NCI-H69 (cell line): ENCODE measurements at places on chromosomes 11 and 22.

DNA sequence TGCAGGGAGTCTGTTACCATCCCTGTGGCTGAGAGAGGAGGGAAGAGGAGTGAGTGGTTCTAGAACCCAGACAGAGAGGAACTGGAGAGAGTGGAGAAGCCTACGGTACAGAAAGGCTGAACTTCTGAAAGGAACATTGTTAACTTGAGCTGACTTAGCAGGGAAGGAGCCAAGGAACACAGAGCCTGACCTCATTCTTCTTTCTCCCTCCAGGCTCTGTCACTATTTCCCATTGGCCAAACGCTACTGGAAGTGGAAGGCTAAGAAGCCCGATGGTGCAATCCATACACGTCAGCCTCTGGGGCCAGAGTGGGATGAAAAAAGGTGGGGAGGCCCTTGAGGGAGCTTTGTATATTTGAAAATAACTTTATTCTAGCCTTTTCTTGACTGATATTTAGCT, 16.5 kb upstream of the WT1 start:
- no peak for DNase-seq

- no peak for DNase-seq
These were observed 31.7 kb downstream of the PARVB start for GRCh38 chr22:44055805-44056204.

DNA sequence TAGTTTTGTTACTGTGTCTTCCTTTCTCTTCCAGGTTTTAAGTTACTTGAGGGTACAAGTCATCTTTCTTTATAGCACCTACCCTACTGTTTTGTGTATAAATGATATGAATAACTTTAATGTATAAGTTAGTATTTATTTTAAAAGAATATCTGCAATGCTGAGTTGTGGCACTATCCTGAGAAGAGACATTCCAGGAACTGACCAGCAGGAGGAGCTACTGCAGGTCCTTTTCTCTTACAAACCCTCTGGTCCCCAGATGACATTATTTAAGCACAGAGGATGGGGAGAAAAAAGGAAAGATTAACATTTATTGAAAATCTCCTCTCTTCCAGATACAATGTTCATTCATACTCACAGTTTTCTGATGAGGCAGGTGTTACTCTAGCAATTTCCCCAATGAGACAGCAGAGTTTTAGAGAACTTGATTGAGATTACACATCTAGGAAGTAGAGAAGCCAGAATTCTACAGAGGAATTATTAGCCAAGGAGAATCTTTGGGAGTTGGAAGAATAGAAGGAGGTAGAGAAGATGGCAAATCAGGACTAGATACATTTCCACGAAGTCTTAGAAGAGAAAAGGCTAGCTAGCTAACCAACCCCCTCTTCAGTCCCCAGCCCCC, 541.2 kb upstream of the API5 start:
- peak; percentile 53 for DNase-seq

GRCh38 chr11:111937461-111937769, 272 bp downstream of the DIXDC1 start:
- no peak for DNase-seq

GRCh38 chr11:1759851-1760220, 3.9 kb downstream of the CTSD start:
- DNase-seq: no peak

GRCh38 chr11:81888391-81888790, 845.3 kb downstream of the FAM181B start:
- peak; percentile 27 for DNase-seq

DNA sequence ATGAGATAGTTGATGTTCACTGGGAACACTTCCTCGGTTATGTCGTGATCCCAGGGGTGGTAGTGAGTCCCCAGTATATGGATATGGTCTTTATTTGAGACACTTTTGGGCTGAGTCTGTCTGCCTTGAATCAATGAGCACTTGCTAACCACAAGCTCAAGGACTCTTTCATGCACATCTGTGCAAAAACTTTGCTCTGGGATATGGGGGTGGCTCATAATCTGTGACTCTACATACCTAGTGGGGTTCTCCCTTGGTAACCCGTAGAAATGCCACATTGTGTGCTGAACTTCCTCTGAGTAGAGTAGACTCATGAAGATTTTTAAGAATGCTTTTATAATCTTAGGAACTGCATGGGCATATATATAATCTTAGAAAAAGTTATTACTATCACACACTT, 69.3 kb downstream of the SWAP70 start:
- no peak for DNase-seq

DNA sequence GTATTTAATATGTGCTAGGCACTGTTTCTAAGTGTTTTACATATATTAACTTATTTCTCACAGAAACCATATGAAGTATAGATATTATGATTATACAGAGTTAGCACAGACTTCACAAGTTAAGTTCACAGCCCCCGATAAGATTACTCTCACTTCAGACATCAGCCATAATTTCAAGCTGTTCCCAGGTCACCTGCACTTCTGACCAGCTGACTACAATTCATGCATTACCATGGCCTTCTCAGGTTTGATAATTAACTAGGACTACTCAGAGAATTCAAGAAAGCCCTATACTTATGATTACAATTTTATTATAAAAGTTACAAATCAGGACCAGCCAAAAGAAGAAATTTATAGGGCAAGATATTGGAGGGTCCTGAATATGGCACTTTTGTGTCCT, 68.2 kb upstream of the RRM1 start:
- no peak for DNase-seq

GRCh38 chr22:37331034-37331428, 48.7 kb downstream of the CYTH4 start:
- peak; percentile 67 for DNase-seq

DNA sequence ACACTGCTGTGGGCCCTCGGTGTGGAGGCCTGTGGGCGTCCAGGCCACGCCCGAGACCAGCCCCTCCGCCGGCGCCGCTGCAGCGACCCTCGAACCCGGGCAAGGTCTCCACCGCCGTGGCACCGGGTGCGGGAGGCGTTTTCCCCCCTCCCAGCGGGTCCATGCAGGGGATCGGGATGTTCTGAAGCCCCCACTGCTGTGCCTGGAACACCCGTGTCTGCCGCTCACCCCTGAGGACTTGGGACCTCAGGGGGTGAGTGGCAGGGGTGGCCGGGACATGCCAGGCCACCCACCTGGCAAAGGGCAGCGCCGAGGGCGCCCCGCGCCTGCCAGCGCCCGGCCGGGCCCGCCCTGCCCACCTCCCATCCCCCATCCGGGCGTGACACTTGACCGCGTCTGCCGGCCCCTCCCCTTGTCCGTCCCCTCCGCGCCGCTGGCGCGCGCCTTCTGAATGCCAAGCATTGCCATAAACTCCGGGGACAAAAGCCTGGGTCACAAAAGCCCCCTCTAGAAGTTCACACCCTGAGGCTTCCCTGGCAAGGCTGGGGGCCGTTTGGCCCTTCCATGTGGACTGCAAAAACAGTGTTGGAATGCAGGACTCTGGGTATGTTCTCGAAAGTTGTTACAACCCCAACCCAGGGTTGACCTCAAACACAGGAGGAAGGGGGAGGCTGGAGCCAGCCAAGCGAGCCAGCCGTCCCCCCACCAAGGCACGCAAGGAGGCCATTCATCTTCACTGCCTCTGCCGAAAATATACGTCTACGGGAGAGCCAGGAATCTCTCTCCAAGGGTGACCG, 819 bp upstream of the KCNQ1OT1 start:
- peak; percentile 65 for DNase-seq

DNA sequence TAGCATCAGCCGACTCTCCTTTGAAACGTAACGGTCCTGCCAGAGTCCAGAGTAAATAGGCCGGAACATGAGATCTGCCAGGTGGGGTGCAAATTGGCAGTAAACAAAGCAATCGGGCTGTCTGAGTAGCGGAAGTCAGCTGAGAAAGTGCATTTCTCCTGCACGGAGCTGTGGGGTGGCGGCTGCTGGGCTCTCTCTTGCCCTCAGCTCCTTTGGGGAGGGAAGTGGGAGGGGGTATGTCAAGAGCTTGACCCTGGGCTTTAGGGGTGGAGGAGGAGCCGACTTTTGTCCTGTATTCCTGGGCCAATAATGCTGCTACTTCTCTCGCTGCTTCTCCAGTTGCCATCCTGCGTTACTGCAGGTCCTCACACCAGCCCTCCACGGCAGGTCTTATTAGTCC, 11.6 kb downstream of the GRIK4 start:
- DNase-seq: peak; percentile 87

GRCh38 chr22:39994041-39994565, 651 bp upstream of the FAM83F start:
- DNase-seq: no peak

- no peak for DNase-seq
These were observed 355.6 kb downstream of the METTL15 start for GRCh38 chr11:28463826-28464225.

GRCh38 chr22:24580276-24580675, 12.6 kb downstream of the LRRC75B start:
- DNase-seq: no peak

- no peak for DNase-seq
These were observed 12.4 kb upstream of the KCNE3 start for GRCh38 chr11:74479732-74480123.

DNA sequence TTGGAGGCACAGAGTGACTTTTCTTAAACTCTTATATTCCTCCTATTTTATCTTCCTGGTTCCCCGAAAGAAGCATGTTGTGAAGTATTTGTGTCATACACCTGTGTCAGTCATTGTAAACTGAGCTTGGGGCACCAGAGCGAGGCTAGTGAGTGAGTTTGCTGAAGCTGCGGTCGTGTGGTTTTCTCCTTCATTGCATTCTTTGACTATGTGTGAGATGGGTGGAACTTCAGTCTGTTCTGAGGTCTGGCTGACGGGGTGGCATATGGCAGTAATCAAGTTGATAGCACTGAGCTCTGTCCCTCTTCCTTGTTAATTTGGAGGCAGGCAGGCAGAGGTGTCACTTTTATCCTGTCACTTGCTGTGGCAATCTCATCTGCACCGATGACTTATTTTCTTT, 4.2 kb downstream of the VPS26B start:
- DNase-seq: no peak

DNA sequence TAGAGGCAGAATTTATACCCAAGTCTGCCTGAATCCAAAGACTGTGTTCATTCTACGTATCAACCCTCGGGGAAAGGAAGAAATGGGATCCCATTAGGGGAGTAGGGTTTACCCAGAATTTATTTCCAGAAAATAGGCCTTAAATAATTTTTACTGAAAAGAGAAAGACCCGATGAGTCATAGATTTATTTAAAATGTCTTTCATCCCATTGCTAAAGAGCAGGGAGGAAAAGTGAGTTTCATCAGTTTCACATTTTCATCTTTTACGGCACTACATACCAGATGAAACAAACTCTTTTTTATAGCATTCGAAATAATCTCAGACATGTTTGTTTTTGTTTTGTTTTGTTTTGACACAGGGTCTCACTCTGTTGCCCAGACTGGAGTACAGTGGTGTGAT, 31.3 kb downstream of the SLC1A2 start:
- no peak for DNase-seq

DNA sequence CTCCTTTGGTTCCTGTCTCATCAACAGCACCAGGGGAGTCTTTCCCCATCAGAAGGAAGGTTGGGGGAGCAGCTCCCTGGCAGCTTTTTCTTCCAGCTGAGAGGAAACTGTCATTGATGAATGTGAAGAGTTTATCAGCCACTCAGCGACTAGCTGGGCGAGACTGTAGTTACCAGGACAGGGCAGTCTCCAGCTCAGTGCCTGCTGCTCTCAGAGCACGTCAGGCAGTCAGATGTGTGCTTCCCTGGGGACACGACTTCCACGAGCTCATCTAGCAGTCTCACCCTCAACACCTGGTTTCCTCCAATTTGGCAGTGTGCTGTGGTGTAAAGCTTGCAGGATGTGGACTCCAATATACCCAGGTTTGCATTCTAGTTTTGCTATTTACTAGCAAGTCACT, 12.5 kb upstream of the C1QTNF4 start:
- peak; percentile 16 for DNase-seq

DNA sequence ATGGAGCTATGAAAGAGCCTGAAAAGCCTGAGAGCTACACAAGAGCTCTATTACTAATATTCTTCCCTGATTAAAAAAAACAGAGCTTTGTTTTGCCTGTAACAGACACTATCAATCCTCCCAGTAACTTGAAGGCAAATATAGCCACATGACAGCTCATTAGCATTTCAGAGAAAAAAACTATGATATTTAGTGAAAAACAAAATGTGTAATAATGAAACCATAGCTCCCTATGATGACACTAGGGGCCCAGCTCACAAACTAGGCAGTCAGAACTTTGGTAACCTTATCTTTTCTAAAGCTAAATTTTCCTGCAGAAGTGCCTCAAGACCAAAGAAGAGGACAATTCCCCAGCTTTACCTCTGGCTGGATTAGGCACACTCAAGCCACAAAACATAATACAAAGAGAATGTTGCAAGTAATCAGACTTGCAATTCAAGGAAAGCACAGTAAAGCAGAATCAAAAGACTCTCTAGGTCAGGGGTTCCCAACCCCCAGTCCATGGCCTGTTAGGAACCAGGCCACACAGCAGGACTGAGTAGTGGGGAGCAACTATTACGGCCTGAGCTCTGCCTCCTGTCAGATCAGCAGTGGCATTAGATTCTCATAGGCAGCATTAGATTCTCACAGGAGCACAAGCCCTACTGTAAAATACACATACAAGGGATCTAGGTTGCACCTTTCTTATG, 53.3 kb downstream of the MRTFA start:
- DNase-seq: no peak

- peak; percentile 99 for DNase-seq
These were observed 34.4 kb upstream of the HEPHL1 start for GRCh38 chr11:93986716-93987115.

DNA sequence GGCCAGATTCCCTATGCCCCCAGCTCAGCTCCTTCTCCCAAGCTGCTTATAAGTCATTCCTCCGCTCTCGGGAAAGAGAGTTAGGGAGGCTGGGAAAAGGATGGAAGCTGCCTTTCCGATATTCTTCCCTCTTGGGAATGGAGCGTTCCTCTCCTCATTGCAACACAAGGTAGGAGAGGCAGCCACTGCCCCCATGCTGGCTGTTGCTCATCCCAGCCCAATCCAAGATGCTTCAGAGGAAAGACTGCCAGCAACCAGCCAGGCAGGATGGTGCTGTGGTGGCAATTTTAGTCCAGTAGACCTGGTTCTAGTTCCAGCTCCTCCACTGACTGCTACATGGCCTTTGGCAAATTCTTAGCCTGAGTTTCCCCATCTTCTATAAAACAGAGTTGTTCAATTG, 13.7 kb upstream of the C11orf96 start:
- no peak for DNase-seq

- DNase-seq: no peak
These were observed 108.7 kb upstream of the SNX19 start for GRCh38 chr11:131025020-131025419.

DNA sequence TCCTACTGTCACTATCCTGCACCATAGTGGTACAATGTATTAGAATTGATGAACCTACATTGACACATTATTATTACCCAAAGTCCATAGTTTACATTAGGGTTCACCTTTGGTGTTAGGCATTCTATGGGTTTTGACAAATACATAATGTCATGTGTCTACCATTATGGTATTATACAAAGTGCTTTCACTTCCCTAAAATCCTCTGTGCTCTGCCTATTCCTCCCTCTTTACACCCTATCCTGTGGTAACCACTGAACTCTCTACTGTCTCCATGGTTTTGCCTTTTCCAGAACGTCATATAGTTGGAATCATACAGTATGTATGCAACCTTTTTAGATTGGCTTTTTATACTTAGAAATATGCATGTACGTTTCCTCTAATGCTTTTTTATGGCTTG, 51.5 kb downstream of the CCDC15 start:
- DNase-seq: no peak
